ENCODE measurements at places on chromosomes 2 and 18.

GRCh38 chr2:35428548-35428947, 927.0 kb upstream of the CRIM1 start:
- no peak for DNase-seq

- no peak for DNase-seq
Measured at GRCh38 chr2:80328159-80328571, 23.6 kb upstream of the LRRTM1 start.

GRCh38 chr18:34844732-34845459, 134.8 kb downstream of the DTNA start:
- DNase-seq = no peak

DNA sequence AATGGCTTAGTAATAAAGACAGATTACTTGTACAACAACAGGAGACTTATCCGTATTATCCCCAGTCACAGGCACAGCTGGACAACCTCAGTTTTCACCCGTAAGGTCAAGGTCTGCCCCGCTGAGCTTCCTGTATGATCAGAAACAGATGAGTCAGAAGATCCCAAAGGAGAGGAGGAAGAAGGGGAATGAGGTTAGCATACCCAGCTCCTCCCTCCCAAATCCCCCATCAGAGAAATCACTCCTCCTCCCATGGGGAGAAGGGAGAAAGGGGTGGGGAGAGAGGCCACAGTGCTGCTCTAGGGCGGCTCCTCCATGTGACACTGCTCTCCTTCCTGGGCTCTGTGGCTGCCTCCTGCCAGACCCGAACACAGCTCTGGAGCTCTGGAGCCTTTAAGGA, 53.8 kb upstream of the SPTBN1 start:
- DNase-seq = no peak

- no peak for DNase-seq
Measured at GRCh38 chr18:79568543-79569205, 110.9 kb upstream of the CTDP1 start.

- DNase-seq = no peak
Measured at GRCh38 chr2:138029276-138029675, 65.0 kb downstream of the HNMT start.

- no peak for DNase-seq
Measured at GRCh38 chr18:74800098-74800497, 202.4 kb downstream of the ZNF407 start.

DNA sequence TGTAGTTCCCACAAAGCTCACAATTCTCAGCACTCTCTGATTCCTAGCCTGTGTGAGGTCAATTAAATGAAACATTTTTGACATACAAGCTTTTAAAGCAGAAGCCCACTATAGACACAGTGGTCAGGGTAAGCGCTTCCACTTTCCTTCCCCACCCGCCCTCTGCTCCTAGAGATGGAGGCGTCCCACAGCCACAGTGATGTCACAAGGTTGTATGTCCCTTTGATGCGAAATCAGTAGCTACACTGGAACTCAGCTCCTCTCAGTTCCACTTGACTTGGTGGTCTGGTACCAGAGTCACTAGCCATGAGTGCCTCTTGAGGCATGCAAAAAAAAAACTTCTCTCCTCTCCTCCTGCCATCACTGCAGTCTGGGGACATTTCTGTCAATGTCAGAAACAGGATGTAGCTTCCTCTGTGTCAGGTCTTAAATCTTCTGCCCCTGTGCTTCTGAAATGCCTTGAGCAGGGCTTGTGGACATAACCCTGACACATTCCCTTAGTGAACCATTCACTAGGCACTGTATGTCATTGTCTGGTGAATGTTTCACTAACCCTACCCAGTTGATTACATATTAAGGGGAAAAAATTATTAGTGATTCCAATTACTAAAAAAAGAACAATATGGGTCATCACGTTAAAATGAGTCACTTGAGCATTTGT, 7.8 kb downstream of the SULT1C4 start:
- DNase-seq = no peak

GRCh38 chr2:203873921-203874631, 6.5 kb downstream of the CTLA4 start:
- no peak for DNase-seq

DNA sequence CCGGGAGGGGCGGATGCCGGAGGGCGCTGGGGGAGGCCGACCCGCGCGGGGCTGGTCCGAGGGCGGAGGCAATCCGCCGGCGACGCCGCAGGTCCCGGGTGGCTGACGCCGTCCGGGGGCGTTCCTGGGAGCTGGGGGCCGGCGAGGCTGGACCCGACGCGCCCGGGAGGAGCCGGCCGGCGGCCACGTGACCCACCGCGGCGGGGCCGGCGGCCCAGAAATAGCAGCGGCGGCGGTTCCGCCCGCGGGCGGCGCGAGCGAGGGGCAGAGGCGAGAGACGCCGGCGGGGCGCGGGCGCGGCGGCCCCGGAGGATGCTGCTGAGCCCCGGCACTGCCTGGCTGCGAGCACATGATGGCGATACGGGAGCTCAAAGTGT, at the start of gene RAB31:
Gene RAB31 (plus strand): TSS at position 245 of the 377 bp plus-strand sequence. CDS start 105 bp downstream, at position 350.
- no peak for DNase-seq

DNA sequence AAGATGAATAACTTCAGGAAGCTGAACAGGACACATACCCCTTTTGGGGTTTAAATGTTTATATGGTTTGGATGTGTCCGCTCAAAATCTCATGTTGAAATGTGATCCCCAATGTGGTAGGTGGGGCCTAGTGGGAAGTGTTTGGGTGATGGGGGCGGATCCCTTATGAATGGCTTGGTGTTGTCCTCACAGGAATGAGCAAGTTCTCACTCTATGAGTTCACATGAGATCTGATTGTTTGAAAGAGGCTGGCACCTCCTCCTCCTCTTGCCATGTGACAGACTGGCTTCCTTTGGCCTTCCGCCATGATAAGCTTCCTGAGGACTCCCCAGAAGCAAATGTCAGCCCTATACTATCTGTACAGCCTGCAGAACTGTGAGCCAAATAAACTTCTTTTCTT, 88.6 kb upstream of the ZNF532 start:
- no peak for DNase-seq

DNA sequence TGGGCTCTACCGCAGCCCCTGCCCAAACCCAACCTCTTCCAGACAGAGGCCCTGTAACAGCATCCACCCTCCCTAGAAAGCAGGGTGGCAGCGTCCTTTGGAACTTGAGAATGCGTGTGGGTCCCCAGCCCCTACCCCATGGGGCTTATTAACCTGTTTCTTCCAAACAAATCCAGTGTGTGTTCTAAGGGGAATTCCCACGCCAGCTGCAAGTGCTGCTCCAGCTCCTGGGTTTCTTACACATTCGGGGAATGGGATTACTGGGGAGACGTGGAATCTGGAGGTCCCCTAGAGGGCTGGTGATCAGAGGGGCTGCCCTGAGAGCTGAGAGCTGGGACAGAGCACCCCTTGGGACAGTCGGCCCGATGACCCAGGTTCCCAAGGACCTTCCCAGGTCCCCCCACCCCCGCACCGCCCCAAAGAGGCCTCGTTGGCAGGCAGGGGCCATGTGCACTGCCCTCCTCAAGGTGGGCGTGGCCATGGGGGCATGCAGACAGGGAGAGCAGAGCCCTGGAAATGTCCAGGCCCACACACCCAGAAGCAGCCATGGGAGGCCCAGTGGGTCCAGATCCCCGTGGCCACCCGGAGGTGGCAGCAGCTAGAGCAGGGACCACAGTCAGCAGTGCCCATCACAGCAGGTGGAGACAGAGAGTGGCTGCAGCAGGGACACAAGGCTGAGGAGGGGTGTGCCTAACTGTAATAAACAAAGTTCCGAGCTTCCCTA, 18.8 kb upstream of the TEX44 start:
- no peak for DNase-seq

GRCh38 chr18:49457616-49458015, 2.8 kb downstream of the DYM start:
- DNase-seq = no peak

GRCh38 chr2:168198476-168199207, 48.8 kb downstream of the STK39 start:
- DNase-seq = no peak

DNA sequence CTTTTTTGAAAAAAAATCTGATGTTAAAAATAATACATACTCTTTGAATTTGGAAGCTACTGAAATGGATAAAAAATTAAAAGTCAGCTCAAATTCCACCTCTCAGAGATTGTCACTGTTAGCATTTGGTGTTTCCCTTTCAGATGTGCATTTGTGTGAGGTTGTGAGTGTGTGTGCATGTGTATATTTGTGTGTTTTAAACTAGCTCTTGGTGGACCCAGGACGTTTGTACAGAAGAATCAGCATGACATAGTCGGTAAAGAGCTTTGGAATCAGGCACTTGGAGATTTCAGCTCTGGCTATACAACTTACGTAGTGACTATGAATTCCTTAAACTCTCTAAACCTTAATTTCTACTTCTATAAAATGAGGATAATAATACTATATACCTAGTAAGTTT, 14.5 kb downstream of the SPATS2L start:
- DNase-seq = no peak

DNA sequence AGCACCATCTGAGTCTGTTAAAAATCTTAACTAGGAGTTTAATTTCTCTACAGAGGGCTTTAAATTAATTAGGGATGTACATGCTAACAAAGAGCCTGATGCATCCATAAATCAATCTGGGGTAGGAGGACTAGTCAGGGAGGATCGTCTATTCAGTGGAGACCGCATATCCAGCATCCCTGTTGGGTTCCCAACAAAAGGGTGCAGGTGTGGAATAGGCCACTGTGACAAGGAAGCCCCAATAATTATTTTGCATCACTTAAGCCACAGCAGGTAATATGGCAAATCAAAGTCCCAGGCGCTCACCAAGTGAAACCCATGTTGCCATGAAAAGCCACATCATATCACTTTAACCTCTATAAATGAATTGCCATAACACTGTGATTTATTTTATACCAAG, 392.3 kb downstream of the NCKAP5 start:
- no peak for DNase-seq

DNA sequence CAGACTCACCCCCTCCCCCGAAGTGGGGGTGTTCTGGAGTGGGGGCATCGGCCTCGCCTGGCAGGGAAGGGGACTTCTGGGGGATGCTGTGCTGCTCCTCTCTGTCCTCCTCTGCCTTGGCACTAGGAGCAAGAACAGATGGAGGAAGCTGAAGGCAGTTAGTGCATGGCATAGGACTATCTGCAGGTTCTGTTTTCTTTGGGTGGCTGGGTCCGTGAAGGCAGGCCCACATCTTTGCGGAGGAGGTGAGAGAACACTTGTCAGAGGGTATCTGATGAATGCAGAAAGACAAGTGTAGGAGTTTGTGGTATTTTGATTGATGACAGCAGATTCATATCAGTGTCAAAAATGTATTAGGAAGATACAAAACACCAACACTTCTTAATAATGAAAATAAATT, 411.4 kb downstream of the TSN start:
- DNase-seq = no peak

- DNase-seq = no peak
Measured at GRCh38 chr2:20208476-20208859, 16.5 kb downstream of the SDC1 start.

DNA sequence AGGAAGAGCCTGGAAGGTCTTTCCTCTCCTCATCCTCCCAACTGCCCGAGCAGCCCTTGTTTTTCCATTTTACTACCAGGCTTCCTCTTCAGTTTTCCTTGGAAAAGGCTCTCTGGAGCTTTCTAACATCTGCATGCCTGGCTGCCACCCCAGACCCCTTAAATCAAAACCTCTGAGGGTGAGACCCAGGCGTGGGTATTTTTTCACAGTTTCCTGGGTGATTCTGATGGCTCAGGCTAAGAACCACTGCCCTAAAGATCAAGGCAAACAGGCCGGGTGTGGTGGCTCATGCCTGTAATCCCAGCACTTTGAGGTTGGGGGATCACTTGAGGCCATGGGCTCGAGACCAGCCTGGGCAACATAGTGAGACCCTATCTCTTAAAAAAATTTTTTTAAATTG, 35.4 kb downstream of the EMILIN2 start:
- DNase-seq = no peak

DNA sequence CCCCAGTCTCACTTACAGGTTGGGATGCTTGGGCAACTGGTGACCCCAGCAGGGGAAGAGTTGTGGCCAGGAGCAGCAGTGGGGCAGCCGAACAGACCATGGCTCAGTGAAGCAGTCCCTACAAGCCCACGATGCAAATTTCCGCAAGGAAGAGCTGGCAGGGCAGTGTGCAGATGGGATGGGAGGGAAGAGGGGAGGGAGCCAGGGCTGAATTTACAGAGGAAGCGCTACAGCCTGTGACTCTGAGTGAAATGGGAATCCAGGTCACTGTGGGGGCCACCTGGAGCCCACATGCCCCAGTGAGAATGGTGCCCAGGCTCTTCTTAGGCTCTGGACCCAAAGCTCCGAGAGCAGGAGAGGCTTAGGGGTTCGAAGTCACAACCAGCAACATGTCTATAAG, 27.0 kb upstream of the SELENOI start:
- no peak for DNase-seq

DNA sequence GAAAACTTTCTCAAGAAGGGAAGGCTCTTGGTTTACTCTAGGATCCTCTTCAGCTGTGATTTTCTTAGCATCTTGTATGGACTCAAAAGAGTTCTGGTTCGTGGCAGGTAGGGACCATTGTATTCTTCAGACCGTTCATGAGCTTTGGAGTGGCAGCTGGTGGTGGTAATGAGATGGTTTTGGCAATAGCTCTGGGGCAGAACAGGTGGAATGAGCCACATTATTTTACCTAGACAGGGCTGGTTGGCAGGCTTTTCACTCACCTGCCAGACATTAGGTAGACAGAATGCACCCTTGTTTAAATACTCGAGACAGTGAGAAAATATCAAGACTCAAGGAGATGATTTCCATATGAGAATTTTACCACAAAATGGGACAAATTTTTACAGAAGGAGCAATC, 26.2 kb upstream of the MGAT5 start:
- no peak for DNase-seq

GRCh38 chr2:1633936-1634587, 110.3 kb downstream of the PXDN start:
- DNase-seq = no peak

GRCh38 chr2:165173215-165173614, 30.6 kb downstream of the SCN3A start:
- DNase-seq = no peak

- no peak for DNase-seq
Measured at GRCh38 chr2:25233916-25234605, 65.7 kb upstream of the POMC start.

DNA sequence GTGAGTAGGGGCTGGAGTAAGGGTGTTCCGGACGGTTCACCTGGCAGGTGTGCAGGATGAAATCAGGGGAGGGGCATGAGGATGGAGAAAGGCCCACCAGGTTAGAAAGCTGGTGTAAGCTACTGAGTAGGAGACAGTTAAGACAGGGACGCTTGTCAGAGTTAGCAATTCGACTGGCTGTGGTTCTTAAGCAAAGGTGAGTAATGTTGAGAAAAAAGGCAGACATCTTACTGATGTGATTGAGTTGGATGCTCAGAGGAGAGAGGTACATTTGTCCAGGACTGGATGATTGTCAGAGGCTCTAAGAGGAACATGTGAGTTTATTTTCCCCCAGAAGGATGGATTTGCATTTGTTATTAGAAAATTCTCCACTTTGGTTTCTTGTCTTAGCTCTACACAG, 90.5 kb upstream of the MGAT5 start:
- no peak for DNase-seq

DNA sequence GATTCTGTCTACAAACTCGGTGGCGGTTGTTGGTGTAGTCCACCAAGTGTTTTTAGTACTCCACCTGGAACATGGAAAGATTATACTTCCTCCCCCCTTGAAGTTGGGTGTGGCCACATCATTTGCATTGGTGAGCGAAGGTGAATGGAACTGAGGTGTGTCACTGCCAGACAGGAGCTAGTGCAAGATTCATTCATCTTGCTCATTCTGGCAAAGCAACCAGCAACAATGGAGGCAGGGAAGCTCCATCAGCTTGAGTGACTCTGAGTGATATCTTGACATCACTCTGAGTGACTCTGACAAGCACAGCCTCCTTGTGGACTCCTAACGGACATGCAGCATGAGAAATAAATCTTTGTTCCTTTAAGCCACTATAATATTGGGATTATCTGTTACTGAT, 54.7 kb upstream of the SLC1A4 start:
- no peak for DNase-seq

- no peak for DNase-seq
Measured at GRCh38 chr2:177667626-177668025, 275.1 kb downstream of the AGPS start.
